ENCODE measurements at places on chromosomes 5 and 9.

DNA sequence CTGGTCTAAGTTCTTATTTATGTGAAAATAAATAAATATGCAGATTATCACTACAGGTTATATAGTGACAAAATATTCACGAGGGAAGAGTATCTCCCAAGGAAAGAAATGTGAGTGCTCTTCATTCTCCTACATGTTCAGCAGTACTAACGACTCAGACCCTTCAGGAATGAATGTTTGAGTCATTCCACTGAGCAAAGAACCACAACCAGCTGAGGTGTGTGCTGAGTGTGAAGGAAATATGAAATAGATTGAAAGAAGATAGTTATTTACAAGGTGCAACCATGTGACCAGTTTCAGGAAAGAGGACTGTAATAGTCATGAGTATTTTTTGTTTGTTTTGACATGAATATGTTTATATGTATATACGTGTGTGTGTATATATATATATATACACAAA is 228.7 kb downstream of the TUSC1 start:
- no peak for DNase-seq

- no peak for DNase-seq
These were observed 4.7 kb downstream of the AK8 start for GRCh38 chr9:132873403-132873802.

DNA sequence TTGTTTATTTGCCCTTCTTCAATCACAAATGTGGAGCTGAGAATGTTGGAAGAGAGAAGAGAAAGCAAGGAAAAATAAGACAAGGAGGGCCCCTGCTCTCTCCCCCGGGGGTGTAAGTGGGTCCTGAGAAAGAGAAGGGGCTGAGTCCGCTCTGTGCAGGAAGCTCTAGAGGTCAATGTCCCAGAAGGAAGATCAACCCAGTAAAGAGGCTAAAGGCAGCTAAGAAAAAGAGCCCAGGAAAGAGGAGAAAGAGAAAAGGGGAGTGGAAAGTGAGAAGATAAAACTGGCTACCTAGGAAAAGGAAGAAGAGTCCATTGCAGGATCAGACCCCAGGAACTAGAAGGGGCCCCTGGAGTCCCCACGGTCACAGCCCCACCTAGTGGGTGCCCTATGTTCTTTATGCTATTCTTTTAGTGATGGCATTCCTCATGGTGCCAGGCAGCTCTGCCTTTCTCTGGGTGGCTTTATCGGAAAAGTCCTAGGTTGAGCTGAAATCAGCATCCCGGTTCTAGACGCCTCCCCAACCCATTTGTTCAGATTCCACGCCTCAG is 583.4 kb downstream of the ACTL7B start:
- DNase-seq = peak; percentile 66

DNA sequence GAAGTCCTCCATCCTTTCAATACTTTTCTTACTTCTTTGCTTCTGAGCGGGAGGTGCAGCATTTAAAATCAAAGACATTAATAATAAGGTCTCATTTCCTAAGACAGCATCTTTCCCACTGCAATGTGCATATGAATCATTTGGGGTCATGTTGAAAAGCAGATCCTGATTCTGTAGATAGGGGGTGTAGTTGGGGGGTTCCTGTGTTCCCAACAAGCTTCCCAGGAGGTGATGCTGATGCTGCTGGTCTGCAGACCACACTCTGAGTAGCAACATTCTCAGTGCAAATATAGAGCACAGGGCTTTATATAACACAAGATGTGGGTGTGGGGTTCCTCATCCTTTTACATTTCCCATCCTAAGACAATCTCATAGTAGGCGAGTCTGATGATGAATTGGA is 126.5 kb upstream of the PALM2AKAP2 start:
- no peak for DNase-seq

DNA sequence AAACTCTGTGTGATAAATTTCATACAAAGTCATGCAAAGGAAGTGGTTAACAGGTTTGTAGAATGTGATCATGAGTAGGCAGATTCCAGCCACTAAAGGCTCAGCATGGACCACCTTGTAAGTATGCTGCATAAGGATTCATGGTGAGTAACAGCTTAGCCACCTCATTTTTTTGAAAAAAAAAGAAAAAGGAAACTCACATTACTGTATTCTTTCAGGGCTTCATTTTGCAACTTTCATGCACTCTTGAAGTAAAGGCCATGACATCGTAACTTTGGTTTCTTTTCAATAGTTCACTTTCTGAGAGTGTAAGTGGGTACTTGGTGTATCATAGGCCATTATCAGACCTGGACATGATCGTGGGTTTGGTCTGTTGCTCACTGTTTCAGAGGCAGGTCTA is 175.1 kb downstream of the PCSK1 start:
- DNase-seq = no peak

GRCh38 chr9:105881654-105882349 is 187.5 kb downstream of the TMEM38B start:
- peak; percentile 87 for DNase-seq

GRCh38 chr9:102669220-102669619 is 325.9 kb upstream of the CYLC2 start:
- no peak for DNase-seq

DNA sequence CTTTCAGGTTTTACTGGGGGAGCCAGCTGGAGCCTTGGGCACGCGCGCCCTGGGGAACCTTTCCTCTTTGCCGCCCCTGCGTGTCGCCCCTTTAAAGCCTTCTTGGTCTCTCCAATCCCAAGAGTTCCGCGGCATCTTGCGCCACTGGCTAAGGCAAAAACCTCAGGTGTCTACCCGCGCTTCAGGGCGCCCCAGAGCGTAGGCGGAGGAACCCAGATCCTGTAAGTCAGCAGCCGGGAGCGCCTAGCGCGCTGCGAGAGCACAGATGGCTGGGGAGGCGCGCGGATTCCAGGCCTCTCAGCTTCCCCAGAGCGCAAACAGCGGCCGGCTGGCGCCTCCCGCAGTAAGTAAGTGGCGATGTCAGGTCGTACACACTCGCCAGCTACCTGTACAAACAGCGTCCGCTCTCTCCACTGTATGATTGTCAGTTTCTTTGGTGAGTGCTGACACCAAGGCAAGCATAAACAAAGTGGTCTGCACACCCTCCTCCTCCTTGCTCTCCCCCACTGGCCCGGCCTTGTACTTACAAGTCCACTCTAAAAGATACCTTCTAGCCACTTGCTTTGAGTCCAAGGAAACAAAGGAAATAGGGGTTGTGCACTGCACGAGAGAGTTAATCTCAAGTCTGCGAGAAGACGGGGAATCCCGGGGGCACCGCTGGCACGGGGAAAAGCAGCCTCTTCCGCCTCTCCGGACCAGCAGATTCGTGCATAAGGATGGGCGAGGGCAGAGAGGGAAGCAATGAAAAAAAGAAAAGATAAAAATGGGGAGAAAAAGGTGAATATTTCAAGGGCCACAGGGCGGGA is 2.9 kb downstream of the HTR1A start:
- peak; percentile 12 for DNase-seq

GRCh38 chr5:64417390-64417789 is 88.4 kb upstream of the RGS7BP start:
- no peak for DNase-seq

DNA sequence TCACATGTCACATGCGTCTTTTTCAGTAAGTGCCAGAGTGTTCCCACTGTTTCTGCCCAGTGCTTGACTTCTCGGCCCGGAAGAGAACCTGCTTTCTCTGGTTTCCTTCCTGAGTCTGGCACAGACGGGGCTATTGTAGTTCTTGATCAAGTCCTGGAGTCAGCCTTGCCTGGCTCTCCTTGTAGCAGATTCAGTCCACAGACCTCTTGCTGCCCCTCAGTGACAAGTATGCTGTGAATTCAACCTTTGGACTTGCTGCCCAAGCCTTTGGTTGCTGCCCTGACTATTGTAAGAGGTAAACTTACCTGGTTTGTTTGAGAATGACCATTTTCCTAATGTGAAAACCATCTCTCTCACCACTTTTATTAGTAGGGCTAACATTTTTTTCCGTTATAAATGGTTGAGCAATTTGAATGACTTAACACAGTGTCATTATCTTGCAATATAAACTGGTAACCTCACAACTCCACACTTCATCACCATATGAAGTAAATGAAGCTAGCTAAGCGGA is 24.7 kb downstream of the ZBTB34 start:
- DNase-seq = peak; percentile 38

GRCh38 chr5:81752644-81752963 is 1.7 kb upstream of the SSBP2 start:
- no peak for DNase-seq

- DNase-seq = no peak
These were observed 626.2 kb downstream of the TLR4 start for GRCh38 chr9:118330191-118330986.

DNA sequence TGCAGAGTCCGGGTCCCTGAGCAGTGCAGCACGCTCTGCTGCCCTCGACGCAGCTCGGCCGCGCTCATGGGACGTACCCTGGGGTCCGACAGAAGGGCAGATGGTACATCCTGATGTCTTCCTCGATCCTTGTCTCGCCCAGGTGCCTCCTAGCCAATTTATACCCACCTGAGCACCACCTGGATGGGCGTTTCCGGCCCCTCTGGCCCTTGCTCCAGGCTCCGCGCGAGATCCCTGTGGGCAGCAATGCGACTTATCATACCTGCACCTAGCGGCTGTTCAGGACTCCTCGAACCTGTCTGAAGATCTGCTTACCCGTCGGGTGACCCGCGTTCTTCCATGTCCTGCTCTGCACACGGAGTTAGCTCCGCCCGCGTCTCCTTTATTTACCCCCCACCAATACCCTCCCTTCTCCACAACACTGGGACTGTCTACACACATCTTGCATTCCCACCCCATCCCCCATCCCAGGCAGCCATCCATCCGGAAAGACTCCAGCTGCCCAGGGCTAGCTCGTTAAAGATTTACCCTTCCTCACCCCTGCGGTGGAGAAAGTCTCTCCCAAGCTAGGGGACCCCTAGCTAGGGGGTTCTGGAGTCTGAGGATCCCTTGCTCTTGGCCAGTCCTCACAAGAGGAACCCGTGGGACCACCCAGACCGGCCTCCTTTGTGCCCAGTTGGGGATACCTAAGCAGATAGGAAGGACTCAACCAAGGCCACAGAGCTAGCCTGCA is at the start of gene KIF12:
TSS of gene KIF12 (minus strand) at position 357 of the 733 bp plus-strand sequence. CDS start at position 341, 16 bp downstream.
- no peak for DNase-seq

GRCh38 chr5:138149530-138149929 is 10.3 kb upstream of the NME5 start:
- no peak for DNase-seq

DNA sequence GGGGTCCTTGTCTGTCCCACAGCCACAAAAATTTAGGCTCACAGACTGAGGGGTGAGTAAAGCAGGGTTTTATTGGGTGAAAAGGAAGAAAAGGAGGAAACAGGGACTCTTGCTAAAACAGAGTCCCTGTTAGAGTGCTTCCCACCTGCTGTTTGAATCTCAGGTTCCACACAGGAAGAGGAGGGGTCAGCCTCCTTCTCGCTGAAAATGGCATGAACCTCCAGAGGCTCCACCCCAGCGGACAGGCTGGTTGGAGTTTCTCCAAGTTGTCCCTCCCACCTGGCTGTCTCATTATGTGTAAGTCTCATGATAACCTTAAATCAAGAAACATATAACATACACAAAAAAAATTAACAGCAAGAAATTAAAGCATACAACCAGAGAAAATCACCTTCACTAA is 28.3 kb upstream of the UHRF2 start:
- DNase-seq = no peak

GRCh38 chr9:121700832-121701419 is 49.5 kb downstream of the DAB2IP start:
- no peak for DNase-seq

DNA sequence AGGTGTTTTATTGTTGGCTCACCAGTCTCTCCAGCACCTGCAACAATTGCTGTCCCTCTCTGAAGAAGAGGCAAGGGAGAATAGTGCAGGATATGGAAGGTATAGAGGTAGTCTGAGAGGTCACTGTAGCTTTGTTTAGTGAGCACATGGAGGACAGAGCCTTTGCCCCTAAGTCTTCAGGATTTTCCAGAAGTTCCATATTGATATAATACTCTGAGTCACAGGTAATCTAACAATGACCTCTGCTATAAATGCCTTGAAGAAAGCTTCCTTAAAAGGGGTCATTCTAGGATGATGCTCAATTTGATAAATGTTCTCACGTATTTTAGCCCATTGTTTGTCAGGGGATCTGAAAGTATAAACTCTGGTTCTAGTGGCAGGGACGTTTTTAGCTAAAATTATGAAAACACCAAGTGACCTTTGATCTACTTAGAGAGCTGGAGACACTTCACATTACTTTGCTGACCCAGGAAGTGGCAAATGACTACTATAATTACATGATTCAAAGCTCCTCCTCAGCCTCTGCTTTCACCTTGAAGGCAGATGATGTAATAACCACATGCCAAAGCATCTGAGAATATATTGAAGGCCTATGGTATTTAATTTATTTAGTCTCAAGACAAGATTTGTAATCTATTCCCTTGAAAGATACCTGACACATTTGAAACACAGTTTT is 366.9 kb upstream of the NUDT12 start:
- no peak for DNase-seq

GRCh38 chr5:142382186-142382585 is 57.4 kb upstream of the SPRY4 start:
- DNase-seq = no peak

GRCh38 chr9:3027210-3027609 is 183.3 kb upstream of the PUM3 start:
- DNase-seq = no peak

DNA sequence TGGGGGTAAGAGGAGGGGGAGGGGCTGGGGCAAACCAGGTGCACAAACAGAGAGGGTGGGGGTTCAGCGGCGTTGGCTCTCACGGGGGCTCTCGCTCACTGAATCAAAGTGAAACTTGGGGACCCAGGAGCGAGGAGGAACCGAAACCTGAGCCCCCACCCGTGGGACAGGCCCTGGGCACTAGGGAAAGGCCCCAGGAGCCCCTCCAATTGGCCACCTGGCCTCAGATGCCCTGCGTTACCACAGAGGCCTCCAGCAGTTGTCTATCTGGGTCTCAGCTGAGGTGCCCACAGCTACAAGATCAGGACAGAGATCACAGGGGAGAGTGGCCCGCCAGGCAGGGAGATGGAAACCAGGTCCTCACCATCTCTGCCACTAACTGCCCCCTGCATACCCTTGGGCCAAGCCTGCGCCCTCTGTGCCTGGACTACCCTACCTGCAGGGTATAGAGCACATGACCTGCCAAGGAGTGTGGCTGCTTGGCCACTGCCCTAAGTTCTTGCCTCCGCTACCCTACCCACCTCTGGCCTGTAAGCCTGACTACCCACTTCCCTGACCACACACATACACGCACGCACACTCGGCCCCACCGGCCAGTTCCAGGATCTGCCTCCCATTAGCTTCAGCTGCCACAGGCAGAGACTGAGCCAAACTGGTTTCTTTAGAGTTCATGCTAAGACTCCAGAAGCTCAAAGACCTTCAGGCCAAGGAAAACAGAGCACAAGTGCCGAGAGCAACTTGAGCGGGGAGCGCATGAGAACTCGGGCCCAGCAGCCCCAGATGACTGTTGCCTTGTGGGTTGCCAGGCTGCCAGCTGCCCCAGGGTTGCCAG is 39.9 kb downstream of the PAX5 start:
- DNase-seq = no peak

GRCh38 chr9:27086818-27087680 is 22.0 kb upstream of the TEK start:
- no peak for DNase-seq

GRCh38 chr5:31052937-31053658 is 140.4 kb upstream of the CDH6 start:
- no peak for DNase-seq

GRCh38 chr9:87567571-87567970 is 69.9 kb downstream of the DAPK1 start:
- DNase-seq = no peak

GRCh38 chr5:11335881-11336760 is 568.1 kb downstream of the CTNND2 start:
- no peak for DNase-seq

GRCh38 chr9:126343271-126343700 is 16.7 kb downstream of the MVB12B start:
- DNase-seq = no peak
